ENCODE measurements at places on chromosomes 2 and 18.
A peak's percentile ranks its signal among the peaks of the same experiment; 100 is the strongest.

GRCh38 chr18:58814317-58814716 lies 50.4 kb upstream of the ZNF532 start:
- DNase-seq = no peak

DNA sequence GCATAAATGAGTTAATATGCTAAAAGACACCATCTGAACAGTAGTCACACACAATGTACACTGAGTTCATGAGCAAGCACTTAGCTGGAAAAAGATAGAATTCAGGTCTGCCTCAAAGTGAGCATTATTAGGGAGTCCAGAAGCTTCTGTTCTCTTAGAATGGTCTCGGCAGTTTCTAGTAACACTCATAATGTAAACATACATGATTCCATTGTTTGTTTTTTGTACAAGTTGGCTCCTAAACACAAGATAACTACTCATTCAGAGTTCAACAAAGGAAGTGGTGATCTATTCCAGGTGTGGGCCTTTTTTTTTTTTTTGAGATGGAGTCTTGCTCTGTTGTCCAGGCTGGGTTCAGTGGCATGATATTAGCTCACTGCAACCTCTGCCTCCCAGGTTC lies 66.2 kb downstream of the ESCO1 start:
- no peak for DNase-seq

DNA sequence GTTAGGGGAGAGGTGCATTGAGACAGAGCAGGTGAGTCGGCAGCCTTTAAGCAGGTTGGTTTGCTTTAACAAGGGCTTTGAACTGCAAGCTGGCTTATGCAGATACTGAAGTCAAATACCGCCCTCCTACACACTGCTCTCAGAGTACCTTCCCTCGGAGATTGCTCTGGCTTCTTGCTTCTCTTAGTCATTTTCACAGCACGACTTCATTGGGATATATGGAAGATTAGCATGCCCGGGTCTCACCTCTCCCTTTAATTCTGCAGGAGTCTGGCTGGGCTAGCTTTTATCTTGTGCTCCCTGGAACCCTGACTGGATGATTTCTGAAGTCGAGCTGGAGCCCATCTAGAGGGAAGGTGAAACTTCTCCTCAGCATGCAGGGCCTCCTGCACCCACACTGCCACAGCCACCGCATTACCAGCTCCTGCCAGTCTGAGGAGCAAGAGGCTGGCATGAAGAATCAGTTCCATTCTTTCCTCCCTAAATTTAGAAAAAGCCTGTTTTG lies 395.5 kb upstream of the HNRNPA3 start:
- peak; percentile 36 for DNase-seq

DNA sequence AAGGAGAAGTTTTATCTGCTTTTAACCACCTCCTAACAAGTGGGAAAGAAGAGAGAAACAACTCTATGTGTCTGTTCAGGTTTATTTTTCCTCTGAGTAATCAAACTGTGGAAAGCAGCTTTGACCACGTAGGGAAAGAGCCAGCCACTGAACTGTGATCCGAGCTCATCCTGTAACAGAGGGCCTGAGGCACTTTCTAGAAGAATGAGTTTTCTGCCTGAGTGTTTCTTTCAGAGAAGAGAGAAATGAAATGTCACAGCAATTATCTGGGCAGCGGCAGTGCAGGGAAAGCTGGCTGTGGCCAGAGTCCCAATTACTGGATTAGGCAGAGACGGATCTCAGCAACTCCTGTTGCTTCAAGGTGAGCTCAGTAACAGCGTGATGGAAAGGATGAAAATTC lies 151.9 kb downstream of the CD226 start:
- DNase-seq = no peak

DNA sequence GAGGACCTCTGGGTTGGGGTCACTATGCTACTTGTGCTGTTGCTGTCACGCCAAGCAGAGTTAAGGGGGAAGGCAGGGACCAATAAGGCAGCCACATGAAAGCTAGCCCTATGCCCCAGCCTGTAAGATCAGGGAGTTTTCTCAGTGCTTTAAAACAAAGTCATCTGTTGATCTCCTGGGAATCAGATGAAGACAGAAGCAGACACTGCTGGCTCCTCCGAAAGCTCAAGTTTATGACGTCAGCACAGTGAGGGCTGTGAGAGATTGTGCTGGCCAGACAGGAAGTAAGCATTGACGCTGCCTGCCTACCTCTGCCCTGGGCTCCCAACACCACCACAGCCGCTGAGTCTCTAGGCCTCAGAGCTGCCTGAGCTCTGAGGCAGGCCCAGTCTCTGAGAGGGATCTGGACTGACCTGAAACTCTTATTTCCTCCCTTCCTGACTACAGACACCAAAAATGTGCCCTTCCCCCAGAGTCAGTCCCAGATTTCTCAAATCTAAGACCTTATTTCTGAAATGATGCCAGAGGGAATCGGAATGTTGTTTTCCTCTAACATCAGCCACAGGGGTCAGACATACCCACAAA lies 118.1 kb upstream of the EPAS1 start:
- no peak for DNase-seq
